ENCODE measurements at places on chromosomes 16 and 17.

GRCh38 chr17:903691-904481, 75.7 kb downstream of the NXN start:
- no peak for DNase-seq

- DNase-seq: no peak
Observed at GRCh38 chr17:39600288-39600996, 7.3 kb downstream of the NEUROD2 start.

- DNase-seq: no peak
Observed at GRCh38 chr17:82797061-82797460, 42.8 kb downstream of the ZNF750 start.

GRCh38 chr17:55434721-55435120, 13.1 kb upstream of the MMD start:
- no peak for DNase-seq

DNA sequence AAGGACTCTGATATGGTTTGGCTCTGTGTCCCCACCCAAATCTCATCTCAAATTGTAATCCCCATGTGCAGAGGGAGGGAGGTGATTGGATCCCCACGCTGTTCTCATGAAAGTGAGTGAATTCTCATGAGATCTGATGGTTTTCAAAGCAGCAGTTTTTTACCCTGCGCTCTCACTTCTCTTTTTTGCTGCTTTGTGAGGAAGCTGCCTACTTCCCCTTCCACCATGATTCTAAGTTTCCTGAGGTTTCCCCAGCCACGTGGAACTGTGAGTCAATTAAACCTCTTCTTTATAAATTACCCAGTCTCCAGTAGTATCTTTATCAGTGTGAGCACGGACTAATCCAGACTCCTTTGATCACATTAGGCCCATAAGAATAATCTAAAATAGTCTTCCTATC, 719.7 kb upstream of the CDH8 start:
- no peak for DNase-seq

GRCh38 chr17:34370997-34371395, 8.0 kb upstream of the CCL1 start:
- no peak for DNase-seq

DNA sequence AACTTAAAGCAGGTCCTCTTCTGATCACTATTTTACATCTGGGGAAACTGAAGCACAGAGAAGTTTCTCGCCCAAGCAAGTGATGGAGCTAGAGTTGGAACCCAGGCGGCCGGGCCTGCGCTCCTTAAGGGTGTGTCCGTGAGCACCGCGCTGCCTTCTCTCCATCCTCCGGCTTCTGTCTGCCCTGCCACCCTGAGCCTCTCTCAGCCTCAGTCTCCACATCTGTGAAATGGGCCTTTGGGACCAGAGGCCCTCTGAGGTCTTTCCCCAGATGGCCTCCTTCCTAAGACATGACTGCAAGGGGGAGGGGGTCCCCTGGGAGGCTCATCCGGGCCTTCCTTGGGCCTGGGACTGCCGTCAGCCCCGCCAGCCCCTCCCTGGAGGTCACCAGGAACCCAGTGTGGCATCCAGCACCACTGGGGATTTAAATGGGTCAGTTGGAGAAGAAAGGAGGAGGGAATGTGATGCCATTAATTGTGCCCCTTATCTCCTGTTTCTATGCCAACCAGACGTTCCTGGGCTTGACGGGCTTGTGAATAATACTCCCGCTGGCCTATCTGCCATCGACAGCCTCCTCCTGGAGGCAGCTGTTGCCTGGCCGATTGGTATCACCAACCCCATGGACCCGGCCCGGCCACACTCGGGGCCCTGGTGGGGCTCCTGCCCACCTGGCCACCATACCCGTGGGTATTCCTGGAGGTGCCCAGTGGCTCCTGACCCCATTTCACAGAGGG, 5.1 kb downstream of the ZFPM1 start:
- DNase-seq: no peak

- no peak for DNase-seq
Observed at GRCh38 chr17:12982224-12982623, 35.6 kb downstream of the ELAC2 start.

- DNase-seq: no peak
Observed at GRCh38 chr16:49439050-49439449, 65.4 kb downstream of the C16orf78 start.

GRCh38 chr17:64707050-64707591, 45.0 kb upstream of the SMURF2 start:
- DNase-seq: peak; percentile 94

DNA sequence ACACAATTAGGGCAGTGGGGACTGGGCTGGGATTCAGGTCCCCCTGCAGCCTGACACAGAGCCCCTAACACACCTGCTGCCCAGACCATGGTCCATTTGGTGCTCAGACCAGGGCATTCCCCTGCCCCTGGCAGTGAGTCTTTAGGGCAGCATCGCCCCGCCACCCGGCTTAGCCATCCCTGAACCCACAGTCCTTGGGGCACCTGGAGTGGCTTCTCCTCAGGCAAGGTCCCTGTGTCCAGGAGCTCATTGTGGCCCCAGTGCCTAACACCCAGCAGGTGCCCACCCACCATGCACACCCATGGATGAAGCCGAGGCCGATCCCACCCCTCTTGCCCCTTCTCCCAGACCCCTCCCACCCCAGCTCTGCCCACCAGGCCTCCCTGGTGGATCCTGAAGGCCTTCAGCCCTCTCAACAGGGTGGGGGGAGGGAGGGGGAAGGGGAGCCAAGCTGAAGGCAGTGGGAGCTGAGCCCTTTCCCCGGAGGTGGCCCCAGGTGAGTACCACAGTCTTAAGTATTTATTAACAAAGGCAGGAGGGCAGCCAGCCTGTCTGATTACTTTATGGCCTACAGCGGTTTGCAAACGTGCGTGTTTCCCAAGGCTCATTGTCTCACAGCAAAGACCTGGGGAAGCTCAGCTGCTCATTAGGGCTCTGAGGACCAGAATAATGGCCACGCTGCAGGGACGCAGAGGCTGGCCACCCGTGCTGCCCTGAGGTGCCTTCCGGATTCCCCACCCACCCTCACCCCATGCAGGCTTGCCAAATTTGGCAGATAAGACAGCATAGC, 38.5 kb downstream of the RBFOX3 start:
- DNase-seq: no peak

Measured in COLO829 (cell line).